ENCODE measurements at places on chromosomes 5 and 9. TPM values are rescaled to one million over a fixed set of nuclear protein-coding genes. Genes with fewer than 3 reads are reported as not detected.

GRCh38 chr9:121985792-121986494 lies 107.2 kb downstream of the TTLL11 start:
- DNase-seq: no peak

FUT7 gene
- not detected for total RNA-seq

PRRX2 gene
- total RNA-seq: not detected

OTULINL gene
- total RNA-seq: 18.8 TPM

RNF183 gene
- total RNA-seq: not detected

ZNF618 gene
- total RNA-seq: 4.9 TPM

GRCh38 chr5:28557114-28557513 lies 1518.7 kb upstream of the CDH9 start:
- DNase-seq: no peak

PRLR gene
- 1.2 TPM for total RNA-seq

GEMIN5 gene
- 18.8 TPM for total RNA-seq

DNA sequence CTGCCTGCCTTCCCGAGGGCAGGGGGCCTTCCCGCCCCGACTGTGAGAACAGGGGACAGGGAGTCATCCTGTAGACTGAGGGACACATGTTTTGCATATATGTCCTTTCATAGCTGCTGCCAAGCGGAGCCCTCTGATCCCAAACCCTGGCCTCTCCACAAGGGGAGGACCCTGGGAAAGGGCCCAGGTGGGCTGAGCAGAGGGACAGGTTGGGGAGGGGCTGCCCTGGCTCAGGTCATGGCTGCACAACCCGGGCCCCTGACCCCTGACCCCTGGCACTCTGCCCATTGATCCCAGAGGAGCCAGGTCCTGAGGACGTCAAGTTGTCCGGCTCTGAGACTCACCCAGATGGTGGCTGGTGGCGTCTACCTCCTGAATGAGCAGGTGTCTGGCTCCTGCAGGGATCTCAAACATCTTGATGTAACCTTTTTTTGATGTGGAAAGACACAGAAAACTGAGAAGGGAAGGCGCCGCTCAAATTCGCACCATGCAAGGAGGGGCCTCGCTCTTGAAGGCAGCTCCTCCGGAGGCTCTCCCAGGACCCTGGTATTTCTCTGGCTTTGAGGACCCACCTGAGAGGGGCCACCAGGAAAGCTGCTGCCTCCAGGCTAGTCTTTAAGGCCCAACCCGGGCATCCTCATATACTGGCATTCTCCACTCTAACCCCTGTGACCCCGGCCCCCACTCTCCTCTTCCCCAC lies 71.9 kb downstream of the ZNF354C start:
- no peak for DNase-seq

- no peak for DNase-seq
Measured at GRCh38 chr9:7982907-7983306, 183.3 kb upstream of the DMAC1 start.

GRCh38 chr5:171496456-171496855 lies 77.0 kb downstream of the FGF18 start:
- DNase-seq: no peak

- DNase-seq: no peak
Measured at GRCh38 chr9:129289883-129290282, 111.8 kb upstream of the IER5L start.

GRCh38 chr5:11683666-11684065 lies 220.6 kb downstream of the CTNND2 start:
- DNase-seq: no peak

- no peak for DNase-seq
Measured at GRCh38 chr5:81924442-81924841, 47.4 kb upstream of the ATG10 start.

EGR1 gene
- 0.82 TPM for total RNA-seq

DNA sequence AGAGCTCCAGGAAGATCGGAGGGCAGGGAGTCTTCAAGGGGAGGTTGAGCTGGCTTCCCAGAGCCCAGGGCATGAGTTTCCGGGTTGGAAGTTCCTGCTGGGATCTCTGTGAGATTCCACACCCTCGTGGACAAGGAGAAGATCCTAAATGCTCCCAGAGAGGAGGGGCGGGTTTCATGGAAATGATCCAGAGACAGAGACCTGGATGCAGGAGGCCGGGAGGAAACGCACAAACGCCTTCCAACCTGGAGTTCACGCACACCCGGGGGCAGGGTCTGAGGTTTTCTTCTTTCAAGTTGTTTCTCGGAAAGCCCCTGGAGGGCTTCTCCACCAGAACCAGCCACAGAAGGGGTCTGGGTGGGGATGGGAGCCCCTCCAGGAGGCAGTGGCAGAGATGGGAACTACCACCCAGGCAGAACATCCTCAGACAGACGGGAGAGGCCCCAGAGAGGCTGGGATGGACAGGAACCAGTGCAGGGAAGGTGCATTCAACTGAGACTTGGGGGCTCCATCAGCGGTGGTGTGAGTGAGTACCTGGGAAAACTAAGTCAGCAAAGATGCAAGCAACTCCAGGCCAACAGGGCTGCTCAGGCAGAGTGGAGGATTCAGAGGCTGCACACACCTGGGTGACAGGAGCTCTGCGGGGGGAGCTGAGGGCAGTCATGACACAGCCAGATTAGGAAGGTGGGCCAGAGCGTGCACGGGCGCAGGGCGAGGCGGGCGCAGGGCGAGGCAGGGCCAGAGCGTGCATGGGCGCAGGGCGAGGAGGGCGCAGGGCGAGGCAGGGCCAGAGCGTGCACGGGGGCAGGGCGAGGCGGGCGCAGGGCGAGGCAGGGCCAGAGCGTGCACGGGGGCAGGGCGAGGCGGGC lies 52.1 kb upstream of the EXOC3 start:
- no peak for DNase-seq

DNA sequence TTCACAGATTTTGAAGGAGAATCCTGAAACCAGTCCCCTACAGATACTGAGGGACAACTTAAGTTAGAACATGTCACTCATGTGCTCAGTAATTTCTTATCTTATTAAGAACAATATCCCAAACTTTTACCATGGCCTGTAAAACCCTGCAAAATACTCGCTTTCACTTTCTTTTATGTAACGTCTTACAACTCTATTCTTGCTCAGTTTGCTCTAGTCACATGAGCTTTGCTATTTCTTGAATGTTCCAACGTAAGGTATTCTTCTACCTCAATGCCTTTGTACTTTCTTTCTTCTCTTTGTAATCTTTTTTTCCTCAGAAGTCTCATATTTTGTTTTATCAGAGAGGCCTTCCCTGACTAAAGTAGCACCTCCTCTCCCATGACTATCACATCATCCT lies 14.1 kb downstream of the TMEM38B start:
- DNase-seq: no peak

PLCXD3 gene
- total RNA-seq: 9.8 TPM

DNA sequence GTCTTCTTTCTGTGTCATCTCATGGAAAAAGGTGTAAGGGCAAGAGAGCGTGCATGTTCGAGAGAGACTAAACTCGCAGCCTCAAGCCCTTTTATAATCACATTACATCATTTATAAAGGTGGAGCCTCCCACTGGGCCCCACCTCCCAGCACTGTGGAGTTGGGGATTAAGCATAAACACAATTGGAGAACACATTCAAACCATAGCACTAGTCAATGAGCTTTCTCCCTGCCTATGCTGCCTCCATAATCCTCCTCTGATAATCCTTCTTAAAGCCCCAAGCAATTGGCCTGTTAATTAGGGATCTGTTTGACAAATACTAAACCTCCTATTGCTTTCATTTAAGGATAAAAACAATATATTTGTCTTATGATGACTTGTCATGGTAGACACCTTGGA lies 99.6 kb downstream of the NMUR2 start:
- DNase-seq: no peak

DNA sequence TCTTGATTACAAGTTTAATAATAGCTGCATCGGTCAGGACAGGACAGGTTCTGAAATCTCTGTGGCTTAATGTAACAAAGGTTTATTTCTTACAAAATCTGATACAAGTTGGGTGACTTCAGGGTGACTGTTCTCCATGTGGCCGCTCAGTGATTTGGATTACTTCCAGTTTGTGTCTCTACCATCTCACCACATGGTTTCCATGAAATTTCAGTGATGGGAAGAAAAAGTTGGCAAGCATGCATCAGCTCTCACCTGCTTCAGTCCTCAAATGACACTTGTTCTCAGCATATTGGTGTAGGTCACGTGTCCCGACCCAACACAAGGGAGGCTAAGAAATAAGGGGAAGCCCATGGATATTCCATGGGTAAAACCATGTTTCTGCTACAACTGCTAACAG lies 7.8 kb upstream of the TMEM268 start:
- DNase-seq: no peak

IL13 gene
- total RNA-seq: not detected

POLR3G gene
- total RNA-seq: 3.3 TPM

DNA sequence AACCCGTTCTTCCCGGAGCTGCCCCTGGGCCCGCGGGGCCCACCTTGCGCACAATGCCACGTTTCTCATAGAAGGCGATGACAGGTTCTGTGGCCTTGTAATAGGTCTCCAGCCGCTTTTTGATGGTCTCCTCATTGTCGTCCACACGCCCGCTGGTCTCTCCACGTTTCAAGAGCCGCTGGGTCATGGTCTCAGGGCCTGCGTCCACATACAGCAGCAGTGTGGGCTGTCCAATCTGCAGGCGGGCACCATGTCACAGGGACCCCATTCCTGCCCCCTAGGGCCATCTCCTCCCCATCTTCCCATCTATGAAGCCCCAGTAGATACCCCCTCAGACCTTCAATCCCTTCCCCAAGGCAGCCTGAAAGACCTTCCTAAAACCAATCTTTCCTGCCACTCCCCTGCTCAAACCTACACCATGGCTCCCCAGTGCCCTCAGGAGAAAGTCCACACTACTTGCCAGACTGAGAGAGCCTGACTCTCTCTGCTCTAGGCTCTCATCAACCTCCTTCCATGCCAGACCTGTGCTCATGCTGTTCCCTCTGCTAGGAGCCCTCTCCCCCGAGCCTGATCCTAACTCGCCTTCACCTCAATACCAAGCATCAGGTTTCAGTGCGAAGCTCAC lies 9.1 kb downstream of the AK1 start:
- no peak for DNase-seq

GRCh38 chr9:107638521-107639310 lies 149.1 kb upstream of the KLF4 start:
- no peak for DNase-seq

DNA sequence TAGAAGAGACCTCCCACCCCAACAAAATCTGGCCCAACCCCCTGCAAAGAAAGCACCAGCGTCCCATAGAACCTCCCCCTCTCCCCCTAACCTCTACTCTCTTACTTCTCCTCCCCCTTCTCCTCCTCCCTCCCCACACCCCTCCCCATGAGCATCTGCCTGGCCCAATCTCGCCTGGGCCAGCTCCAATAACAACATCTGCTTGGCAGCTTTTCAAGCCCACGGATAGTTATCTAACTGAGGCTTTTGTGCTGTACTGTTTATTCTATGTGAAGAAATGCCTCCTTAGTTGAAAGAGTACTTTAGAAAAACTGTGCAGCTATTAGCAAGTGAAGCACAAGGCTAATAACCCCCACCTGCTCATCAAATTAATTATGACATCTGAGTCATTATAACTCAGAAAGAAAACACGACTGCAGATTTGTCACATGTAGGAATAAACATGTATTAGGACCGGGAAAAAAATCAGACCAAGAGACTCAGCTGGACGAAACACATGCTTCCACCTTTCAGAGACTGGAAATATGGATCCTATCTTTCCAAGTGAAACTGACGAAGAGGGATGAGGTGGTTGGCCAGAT lies 42.8 kb downstream of the NFIB start:
- DNase-seq: no peak

QRFP gene
- under 0.01 TPM for total RNA-seq

C7 gene
- total RNA-seq: 8.2 TPM

STK32A gene
- 4.1 TPM for total RNA-seq

KLHL3 gene
- 13.0 TPM for total RNA-seq

DNA sequence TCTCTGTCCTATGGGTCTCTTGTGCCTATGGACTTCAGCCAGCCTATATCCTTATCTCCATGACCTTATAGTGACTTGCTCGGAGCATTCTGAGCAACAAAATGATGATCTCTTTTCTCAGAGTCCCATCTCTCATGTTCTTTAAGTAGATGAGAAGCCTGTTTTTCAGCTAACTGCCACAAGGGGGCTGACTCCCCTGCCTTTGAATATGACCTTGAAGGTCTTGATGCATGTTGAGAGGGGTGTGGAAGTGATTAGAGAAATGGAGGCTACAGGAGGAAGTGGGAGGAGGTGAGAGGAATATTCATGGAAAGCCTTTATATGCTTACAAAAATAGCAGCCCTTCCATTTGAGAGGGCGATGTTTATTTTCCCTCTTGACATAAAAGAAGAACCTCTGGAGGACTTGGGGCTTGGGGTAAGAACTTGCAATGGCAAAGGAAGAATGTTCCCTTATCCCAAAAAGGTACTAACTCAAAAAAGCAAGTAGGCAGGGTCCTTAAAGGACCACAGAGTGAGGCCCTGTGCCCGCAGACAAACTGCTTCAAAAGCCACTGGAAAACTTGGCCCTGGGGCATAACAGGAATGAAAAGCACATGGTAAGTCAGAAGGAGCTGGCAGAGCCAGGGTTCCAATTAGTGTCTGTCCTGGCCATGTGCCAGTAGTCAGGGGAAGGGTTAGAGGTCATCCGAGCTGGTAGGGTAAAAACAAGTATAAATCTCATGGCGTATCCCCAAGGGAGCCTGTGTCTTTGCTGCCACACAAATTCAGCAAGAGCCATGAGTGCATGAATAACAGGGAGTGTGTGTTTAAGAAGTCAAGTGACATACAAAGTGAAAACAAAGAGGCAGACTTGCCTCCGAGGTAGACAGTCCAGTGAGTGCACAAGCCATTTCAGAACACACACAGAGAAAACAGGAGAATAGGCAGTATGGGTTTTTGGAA lies 39.1 kb downstream of the FGD3 start:
- DNase-seq: no peak

ITGA2 gene
- 2.0 TPM for total RNA-seq

- no peak for DNase-seq
Measured at GRCh38 chr9:104988539-104988938, 60.6 kb upstream of the ABCA1 start.

- DNase-seq: no peak
Measured at GRCh38 chr9:95167998-95168397, 149.5 kb downstream of the FANCC start.

DNA sequence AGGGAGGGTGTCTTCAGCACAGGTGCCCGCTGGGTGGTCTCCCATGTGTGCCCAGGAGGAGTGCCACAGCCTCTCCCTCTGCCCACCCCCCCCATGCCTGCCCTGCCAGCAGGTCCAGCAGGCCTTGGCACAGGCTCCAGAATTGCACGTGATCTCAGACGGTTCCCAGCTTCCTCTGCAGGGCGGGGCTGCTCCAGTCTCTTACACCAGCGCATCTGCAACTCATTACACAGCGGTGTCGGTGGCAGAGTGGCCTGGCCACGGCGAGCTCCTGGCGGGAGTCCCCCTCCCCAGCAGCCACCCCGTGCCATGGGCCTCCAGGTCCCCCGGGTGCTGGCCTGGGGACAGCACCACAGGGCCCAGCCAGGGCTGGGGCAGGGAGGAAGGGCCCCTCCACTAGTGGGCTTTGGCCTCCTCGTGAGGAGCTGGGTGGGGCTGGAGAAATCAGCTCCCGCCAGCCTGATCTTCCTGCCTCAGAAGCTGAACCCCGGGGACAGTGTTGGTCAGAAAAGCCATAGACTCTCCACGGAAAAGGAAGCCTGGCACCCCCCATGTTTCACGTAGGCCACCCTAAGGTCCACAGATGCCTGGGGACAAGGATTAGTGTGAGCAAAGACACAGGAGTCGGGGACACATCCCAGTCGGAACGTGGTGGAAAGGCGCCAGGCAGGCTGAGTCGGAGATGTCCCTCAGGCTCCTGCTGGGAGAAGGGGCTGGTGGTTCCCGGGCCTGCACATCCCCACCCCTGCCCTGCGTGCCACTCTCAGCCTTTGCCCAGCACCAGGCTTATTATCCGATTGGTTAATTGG lies 40.2 kb downstream of the RXRA start:
- peak; percentile 89 for DNase-seq

NTNG2 gene
- 16.3 TPM for total RNA-seq

- no peak for DNase-seq
Measured at GRCh38 chr9:99870126-99870525, 36.3 kb upstream of the STX17 start.

All from frontal cortex (tissue), 4 donors.